Left lung (tissue), 14 donors: ENCODE measurements at places on chromosomes 2 and 18.

DNA sequence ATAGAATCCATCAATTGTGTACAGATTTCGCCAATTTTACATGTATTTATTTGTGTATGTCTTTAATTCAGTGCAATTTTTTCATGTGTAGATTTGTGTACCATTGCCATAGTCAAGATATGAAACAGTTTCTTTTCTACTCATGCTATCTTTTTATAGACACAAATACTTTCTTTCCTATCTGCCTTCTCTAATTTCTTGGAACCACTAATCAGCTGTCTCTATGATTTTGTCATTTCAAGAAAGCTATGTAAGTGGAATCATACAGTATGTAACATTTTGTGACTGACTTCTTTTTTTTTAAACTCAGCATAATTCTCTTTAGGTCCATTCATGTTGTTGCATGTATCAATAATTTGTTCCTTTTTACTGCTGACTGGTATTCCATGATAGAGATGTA, 33.3 kb downstream of the KIAA1328 start:
- no peak for DNase-seq

- DNase-seq: no peak
Observed at GRCh38 chr2:96144481-96145035, 682 bp downstream of the DUSP2 start.

DNA sequence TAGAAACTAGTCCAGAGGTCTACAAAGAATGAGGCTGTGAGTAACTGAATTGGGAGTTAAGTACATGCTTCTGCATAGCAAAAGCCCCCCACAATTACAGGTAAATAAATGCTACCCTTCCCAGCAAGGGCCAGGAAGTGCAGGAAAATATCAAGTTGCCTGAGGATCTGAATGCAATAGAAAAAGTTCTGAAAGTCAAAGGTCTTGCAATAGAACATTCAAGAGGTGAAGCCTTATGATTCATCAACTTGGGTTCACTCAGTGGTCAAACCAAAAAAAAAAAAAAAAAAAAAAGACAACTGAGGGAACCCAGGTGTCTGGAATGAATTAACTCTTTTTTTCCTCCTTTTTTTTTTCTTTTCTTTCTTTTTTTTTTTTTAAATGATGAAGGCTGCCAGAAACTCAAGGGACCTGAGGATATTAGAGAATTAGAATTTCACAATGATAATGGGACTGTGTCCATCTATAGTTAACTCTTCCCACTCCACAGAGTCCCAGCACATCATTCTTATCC, 42.9 kb upstream of the RFX8 start:
- DNase-seq: no peak

DNA sequence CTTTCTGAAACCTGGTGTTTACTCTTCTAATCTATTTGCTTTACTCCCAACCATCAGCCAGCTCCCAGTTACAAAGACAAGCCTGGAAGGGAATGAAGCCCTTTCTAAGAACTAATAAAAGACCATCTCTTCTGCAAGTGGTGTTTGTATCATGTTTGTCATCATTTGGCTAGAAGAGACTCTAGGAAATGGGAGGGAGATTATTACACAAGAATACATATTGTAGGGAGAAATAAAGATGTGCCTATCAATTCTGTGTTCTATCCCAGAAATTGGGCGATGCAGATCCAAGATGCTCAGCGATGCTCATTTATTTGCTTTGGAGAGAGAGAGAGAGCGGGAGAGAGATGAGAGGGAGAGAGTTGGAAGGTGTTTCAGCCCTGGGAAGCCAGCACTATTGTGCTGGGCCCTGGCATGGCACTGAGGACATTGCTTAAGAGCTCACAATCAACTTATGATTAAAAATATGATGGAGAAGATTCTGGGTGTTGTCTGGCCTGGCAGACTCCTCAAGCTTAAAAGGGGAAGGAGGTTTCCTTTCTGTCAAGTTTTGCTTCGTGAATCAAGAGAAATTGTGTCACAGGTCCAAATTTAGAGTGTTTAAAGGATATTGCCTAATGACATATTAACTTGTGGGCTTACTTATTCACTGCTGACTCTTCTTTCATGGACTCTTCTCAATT, 41.8 kb upstream of the AFF3 start:
- no peak for DNase-seq

DNA sequence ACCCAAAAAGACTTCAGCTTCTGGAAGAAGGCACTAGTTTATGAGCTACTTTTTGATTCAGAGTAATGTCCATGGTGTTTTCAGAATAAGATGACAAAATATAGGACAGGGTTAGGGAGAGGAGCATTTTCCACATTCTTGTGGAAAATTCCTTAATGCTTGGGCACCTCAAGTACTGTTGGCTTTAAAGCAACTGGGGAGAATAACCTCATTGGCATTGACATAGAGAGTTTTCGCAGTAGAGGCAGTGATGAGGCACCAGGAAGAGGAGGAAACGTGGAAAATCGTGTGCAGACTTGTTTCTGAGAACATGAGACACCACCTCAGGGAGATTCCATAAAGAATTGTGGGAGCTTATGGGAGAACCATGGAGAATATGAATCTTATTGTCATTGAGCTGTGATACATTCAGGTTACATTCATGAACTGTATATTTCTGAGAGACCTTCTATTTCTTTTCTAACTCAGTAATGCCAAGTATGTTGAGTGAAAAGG, 929.0 kb upstream of the NRXN1 start:
- no peak for DNase-seq

DNA sequence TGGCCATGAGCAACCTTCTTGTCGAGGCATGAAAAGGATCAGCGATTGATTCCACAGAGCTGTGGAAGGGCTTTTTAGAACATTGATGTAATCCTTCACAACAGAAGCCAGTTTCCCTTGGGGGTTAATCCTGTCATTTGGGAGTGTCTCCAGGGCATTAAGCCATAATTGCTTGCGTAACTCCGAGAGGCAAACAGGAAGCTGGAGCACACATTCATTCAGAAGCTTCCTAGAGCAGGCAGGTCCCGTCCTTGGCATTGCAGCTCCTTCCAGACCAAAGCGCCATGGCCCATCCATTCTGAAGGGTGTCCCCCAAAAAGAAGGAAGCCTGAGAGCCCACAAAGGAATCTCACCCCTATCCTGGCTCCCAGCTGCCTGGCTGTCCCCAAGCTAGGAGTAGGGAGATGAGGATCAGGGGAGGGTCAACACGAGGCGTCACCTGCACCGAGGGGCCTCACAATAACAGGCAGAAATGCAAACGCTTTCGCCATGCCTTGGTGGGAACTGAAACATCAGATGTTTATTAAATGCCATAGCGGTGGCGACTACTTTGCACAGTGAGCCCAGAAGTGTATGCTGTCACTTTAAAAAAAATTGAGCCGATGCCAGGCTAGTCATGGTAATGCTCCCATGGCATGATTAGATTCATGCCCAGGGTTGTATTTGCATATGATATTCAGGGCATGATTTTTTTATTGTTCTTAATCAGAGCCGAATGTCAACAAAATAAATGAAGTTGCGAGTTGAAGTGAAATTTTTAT, 339.4 kb downstream of the BCL11A start:
- peak; percentile 76 for DNase-seq

GRCh38 chr18:26439537-26439936, 108.8 kb downstream of the KCTD1 start:
- DNase-seq: no peak

GRCh38 chr2:60104514-60105505, 448.6 kb downstream of the BCL11A start:
- DNase-seq: no peak

DNA sequence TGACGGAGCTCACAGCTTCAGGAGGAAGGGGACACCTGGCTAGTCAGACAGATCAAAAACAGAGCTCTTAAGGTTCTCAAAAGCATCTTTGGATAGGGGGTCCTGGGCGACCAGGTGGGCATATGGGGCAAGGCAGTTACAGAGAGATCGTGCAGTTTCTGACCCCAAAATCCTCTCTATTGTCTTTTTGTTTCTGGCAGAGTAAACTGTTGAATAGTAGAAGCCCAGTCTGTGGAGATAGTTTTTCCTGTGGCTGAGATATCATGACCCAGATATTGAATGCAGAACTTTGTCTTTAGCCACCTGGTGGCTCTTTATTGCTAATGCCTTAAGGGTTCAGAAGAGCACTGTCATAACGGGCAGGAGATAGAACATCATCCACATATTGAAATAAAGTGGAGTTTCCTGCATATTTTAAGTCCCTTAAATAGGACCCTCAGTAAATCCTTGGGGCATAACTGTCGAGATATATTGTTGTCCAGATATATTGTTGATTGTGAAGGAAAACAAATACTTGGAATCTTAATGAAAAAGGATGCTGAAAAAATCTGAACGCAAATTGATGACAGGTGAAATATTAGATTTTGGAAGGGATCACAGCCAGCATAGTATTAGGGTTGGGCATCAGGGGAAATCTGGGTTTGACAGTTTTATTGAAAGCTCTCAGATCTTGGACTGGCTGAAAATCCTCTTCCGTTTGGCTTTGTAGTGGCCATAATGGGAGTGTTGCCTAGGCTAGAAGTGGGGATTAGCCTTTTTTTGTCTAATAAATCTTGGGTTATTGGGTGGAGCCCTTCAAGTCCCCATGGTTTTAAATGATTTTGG, 14.1 kb upstream of the ZDBF2 start:
- DNase-seq: no peak
